Esophagus mucosa (tissue), 1 donor: ENCODE measurements at places on chromosomes 4 and X.

DNA sequence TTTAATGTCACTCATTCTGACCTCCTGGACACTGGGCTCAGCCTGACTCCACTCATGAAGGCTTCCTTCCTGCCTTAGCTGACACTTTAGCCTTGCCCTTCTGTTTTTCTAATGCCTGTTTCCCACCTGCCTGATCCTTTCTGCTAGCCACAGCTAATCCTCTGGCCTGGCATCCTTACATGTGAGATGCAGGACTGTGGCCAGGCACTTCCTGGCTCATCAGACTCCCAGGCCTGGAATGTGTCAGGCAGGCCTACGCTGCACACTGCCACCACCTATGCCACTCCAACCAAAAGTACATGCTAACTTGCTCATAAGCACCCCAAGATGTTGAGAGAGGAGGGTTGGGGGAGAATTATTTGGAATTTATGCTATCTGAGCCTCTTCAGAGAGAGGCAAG lies 138.8 kb upstream of the NALF2 start:
- no peak for ATAC-seq

DNA sequence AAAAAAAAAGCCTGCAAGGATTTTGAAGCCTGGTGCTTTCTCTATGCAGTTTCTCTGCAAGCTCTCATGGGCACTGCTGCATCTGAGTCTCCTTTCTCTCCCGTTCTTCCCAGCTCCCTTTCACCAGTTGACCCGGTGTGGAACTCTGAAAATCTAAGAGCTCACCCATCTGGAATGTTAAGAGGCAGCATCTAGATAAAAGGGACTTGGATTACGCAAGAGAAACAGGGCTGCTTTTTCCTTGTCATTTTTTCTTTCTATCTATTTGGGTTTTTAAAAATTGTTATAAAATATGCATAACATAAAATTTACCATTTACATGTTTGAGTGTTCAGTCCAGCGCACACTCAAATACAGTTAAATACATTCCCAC lies 95.2 kb upstream of the RPS6KA3 start:
- no peak for ATAC-seq

GRCh38 chrX:63426519-63426918 lies 75.4 kb upstream of the SPIN4 start:
- no peak for ATAC-seq

DNA sequence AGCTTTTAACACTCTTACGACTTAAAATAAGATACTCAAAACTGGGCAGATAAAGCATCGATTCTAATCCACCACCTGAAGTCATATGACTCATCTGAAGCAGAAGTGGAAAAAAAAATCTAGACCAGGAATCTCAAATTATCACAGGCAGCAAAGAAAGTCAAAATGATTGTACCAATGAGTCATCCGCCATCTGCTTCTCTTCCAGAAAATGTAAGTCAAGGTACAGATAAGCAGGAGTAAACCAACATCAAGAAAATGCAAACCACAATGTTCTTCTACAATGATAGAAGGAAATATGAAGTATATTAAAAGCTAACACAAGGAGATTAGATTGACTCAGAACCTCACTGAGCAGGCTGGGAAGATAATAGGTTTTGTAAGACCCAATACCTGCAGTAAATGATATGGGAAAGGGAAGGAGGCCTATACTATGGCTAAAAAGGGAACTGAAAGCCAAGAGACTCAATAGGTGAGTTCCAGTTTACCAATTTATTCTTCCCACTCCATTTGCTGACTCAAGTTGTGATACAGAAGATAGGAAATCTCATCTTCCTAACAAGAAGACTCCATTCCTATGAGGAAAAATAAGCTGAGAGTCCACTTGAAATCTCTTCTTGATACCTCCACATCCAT lies 88.4 kb upstream of the TET2 start:
- ATAC-seq, result peak; percentile 14

- peak; percentile 81 for ATAC-seq
Measured at GRCh38 chr4:184406958-184407391, 67.4 kb downstream of the IRF2 start.

DNA sequence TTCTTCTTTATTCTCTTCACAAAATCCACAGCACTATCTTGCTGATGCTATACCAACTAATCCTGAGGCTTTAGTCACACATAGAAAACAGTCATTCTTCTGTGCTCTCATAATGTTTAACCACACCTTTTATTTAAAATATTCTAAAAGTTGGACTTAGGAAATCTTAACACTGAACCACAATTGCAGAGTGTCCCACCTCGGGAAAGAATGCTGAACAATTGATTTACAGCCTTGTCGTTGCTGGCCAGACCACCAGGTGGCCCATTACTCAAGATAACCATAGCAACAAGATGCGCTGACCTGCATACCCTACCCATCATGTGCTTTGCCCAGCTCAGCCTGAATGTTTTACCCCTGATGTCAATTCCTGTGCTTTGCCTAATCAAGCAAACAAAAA lies 100.8 kb downstream of the ARSJ start:
- ATAC-seq, result no peak

DNA sequence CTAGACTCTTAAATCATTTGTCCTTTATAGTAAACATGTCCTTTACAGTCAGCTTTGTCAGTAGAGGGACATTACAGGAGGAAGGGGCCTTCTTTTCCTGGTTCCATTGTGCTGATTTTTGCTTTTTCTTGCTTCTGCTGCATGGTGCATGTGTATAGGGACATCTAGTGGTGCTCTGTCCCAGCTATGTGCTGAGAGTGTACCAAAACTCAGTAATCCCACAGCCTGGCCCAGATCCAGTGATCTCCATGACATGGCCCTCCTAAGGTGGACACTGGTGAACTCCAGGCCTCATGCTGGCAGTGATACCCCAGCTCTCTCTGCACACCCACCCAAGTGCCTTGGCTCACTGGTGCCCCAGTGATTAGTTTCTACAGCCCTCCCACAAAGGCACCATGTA lies 45.2 kb downstream of the MAGEB17 start:
- no peak for ATAC-seq

GRCh38 chr4:20017777-20018115 lies 234.0 kb upstream of the SLIT2 start:
- no peak for ATAC-seq
